ENCODE measurements at places on chromosomes 16 and 17.

DNA sequence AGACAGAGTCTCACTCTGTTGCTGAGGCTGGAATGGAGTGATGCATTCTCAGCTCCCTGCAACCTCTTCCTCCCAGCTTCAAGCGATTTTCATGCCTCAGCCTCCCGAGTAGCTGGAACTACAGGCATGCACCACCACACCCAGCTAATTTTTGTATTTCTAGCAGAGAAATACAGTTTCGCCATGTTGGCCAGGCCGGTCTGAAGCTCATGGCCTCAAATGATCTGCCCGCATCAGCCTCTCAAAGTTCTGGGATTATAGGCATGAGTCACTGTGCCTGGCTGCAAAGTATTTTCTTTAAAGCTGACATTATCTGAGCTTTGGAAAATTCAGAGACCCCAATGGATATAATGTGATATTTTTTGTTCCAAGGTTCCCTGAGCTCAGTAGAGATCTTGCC lies 31.1 kb upstream of the SLC6A2 start:
- no peak for DNase-seq

GRCh38 chr16:10391339-10391738 lies 5.5 kb downstream of the ATF7IP2 start:
- DNase-seq = no peak

DNA sequence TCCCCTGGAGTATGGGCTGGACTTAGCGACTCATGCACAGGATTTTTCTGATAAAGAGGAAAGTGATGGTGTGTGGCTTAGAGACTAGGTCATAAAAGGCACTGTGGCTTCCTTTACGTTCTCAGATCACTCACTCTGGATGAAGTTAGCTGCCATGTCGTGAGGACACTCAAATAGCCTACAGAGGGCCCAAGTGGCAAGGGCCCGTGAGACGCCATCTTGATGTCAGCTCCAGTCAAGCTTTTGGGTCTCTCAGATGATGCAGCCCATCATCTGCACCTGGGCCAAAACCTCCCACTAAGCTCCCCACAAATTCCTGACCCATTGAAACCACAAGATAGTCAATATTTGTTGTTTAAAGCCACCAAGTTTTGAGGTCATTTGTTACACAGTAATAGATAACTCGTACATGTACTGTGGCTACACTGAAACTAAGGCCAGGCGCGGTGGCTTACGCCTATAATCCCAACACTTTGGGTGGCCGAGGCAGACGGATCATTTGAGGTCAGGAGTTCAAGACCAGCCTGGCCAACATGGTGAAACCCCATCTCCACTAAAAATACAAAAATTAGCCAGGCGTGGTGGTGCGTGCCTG lies 14.7 kb downstream of the ST6GALNAC2 start:
- DNase-seq = no peak

DNA sequence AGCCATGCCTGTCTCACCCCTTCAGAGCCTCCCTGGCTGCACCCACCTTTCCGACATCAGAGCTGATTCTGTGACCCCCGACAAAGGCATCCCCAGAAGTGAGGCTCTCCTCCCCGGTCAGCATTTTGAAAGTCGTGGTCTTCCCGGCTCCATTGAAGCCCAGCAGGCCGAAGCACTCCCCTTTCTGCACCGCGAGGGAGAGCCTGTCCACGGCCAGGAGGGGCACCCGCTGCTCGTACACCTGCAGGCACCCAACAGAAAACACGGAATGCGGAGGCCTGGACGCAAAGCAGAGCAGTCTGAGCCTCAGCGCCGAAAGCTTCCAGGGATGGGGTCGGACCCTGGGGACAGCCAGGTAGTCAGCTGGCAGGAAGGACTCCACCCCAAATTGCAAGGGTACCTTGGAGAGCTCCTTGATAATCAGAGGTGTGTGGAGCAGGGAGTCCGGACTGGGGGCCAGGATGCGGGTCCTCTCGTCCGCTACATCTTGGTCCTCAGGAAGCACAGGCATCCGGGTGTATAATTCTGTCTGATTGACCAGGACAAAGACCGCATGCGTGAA lies 13.1 kb upstream of the RNPS1 start:
- no peak for DNase-seq

GRCh38 chr17:6517062-6517461 lies 39.3 kb downstream of the PITPNM3 start:
- no peak for DNase-seq

DNA sequence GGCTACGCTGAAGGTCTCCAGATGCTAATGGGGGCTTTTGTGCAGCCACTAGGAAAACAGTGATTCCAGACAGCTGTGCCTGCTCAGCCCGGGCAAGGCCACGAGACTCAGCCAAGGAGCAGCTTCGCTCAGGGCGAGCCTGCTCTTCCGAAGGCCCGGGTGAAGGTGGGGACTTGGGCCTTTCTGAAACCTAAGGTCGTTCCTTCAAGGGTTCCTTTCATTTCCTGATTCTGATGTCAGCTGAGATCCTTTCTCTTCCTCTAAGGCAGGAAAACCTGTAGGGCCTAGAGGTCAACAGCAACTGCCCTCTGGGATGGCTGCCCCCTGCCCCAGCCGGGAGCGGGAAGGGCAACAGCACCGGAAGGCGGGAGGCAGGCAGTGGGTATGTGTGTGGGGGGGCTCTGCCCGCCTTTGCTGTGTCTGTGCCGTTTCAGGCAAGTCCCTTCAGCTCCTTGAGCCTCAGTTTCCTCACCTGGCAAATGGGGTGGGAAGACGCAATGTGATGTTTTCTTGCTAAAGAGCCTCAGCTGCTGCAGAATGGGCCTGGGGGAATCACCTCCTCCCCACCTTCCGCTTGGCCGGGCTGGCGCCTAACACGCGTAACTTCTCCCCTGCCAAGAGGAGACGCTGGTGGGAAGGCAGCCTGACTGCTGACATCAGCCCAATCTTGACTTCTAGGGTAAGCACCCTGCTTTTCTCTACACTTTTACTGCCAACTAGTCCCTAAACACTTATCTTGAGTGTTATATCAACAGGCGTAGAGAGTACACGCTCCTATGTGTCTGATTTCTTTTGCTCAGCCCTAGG lies 32.8 kb downstream of the IRF8 start:
- no peak for DNase-seq

- no peak for DNase-seq
These were observed 11.8 kb downstream of the LASP1 start for GRCh38 chr17:38881600-38882191.

Data from NCI-H526 (cell line).